ENCODE measurements at places on chromosomes 5 and 9.

DNA sequence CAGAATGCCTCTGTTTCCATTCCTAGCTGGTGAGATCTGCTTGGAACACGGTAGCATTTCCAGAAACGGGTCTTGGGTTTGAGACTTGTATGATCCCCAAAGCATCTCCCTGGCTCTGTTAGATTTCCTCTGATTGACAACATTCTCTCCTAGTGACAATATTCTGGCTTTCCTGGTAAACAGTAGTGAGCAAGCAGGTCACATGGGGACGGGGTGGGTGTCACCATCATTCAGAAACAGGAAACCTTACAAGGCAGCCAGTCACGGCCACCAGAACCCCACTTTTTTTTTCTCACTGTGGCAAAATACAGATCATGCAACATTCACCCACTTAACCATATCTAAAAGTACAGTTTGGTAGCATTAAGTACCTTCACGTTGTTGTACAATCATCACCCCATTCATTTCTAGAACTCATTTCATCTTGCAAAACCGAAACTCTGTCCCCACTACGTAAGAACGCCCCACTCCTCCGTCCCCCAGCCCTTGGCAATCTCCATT lies 90.1 kb upstream of the LMX1B start:
- no peak for DNase-seq

DNA sequence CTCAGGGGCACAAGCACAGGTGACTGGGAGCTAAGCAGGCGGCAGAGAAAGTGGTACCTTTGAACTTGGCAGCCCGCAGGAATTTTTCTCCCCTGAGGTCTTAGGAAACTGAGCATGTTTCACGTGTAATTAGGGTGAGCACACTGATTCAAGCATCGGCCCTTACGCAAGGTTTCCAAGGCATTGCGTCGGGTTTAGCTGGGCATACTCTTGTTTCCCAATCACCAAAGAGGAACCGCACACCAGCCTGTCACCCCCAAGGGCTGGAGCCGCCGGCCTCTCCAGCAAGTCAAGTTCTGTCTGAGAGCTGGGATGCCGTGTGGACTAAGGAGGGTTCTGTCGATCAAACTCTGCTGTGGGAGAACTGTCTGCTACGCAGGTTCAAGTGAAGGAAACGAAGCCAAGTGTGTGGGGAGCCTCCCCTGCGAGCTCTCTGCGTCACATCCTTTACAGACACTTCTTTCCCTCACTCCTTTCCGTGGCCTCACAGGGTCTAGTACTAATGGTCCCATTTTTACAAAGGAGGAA lies 53.0 kb downstream of the ERGIC1 start:
- DNase-seq, result no peak

- peak; percentile 47 for DNase-seq
Measured at GRCh38 chr9:134325813-134326723, at the start of gene RXRA. Gene RXRA (plus strand): TSS chr9:134326455. CDS start chr9:134326632, 177 bp downstream.

DNA sequence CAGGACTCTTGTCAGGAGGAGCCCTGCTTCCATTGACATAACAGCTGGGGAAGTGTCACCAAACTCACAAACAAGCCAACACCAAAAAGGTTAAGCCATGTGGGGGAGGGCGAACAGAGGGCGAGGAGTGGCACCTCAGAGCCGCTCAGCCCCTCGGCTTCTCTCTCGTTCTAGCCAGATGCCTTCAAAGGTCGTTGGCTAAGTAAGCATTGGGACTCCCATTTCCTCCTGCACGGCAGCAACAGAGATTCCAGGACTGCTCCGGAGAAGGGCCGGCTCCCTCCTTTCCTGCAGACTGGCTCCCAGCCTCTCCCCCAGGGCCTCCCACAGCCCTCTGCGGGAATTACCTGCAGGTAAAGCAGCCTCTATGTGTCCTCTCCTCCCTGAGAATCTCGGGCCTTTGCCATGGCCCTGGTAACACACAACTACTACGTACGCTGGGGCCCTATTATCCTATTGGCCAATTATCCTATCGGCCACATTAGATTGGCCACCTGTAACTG lies 52.1 kb upstream of the RNU6ATAC start:
- no peak for DNase-seq

- no peak for DNase-seq
Measured at GRCh38 chr5:56323505-56323904, 90.4 kb upstream of the ANKRD55 start.

- DNase-seq, result no peak
Measured at GRCh38 chr5:171682801-171683200, 102.8 kb upstream of the SMIM23 start.

- no peak for DNase-seq
Measured at GRCh38 chr9:111663301-111663823, 2.0 kb downstream of the GNG10 start.

- DNase-seq, result peak; percentile 84
Measured at GRCh38 chr9:36102742-36103495, 33.6 kb upstream of the GLIPR2 start.

- no peak for DNase-seq
Measured at GRCh38 chr5:80667384-80667783, 12.6 kb upstream of the DHFR start.

DNA sequence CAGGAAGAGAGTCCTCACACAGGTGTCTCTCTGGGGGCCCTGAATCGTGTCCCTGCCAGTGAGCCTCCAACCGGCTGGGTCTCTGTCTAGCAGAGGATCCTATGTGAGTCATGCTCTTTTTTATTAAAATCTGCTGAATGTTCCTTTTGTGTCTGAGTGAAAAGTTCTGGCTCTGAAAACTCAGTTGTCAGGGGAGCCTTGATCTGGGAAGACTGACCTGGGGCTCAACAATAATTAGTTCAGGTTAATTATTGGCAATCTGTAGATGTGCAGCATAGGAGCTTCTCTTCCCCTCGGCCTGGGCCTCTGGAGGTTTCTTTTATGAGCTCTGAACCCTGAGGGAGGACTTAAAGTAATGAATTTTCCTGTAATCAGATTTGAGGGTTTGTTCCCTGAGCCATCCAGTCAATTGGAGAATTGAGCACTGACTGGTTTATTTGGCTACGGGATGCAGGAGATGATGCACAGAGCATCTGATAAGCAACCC lies 45.2 kb downstream of the ALG2 start:
- DNase-seq, result no peak

DNA sequence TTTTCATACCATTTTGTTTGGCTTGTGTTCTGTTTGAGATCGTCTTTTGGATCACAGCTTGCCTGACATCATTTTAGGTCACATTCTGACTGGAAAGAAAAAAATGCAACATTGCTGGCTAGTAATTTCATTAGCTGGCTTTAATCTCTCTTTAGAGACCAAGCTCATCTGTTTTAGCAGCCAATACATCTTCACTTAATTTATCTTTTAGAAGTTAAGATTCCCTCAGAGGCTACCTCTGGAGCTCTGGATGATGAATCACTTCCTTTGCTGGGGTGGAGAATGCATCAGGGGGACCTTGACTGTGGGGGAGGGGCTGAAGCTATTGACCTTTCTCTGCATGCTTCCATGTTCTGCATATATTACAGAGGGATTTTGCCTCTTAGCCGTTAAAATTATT lies 181.5 kb upstream of the OTULINL start:
- DNase-seq, result no peak

DNA sequence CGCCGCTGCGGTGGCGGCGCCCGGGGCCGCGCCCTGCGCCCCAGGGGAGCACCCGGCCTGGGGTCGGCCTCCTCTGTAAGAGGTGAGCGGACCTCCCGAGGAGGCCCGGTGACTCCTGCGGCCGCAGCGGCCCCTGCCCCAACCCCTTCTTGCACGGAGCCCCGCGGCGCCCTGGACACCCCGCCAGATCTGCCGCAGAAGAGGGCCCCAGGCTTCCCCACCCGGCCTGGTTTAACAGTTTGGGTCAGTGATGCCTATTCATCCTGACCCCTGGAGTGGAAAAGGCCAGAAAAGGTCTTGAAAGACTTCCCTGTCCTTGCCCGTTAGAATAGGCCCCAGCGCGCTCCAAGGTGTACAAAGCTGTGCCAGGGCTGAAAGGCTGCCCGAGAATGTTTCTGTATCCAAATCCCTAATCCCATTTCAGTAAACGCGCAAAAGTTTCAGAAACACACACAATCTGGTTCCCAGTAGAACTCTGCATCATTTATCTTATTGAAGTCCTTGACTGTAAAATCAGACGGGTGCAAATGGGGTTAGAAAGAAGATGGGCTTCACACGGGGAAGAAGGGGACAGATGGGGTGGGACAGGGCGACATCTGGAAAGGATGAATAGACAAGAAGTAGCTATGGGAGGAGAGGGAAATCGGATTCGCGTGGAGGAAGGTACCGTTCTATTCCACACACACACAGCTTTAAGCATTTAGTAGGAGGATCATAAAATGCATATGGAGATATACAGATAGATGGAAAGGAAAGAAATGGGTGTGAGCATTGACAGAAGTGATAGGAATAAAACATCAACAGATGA lies 1.1 kb upstream of the SSBP2 start:
- no peak for DNase-seq

DNA sequence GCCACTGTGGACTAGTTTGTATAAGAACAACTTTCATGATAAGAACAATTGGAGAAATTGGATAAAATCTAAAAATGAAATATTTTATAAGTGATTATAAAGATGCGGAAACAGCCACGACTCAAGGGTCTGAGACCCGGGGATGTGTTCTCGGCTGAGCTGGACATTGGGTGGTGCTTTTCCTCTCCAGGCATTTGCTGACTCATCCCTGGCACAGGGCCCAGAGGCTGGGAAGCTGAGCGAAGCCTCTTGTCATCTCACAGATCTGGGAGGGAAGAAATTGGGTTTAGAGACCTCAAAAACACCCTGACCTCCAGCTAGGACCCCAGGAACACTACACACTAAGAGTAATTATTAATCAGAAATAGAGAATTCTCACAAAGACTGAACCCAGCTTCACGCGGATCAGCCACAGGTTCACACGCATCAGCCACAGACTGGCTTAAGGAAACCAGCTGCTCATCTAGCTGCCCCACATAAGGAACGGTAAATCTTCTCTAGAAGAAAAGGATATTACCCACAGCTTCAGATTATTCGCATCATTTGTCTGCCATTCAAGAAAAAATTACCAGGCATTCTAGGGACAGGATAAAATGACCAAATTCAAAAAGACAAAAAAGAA lies 2.8 kb upstream of the OR2V1 start:
- peak; percentile 25 for DNase-seq

DNA sequence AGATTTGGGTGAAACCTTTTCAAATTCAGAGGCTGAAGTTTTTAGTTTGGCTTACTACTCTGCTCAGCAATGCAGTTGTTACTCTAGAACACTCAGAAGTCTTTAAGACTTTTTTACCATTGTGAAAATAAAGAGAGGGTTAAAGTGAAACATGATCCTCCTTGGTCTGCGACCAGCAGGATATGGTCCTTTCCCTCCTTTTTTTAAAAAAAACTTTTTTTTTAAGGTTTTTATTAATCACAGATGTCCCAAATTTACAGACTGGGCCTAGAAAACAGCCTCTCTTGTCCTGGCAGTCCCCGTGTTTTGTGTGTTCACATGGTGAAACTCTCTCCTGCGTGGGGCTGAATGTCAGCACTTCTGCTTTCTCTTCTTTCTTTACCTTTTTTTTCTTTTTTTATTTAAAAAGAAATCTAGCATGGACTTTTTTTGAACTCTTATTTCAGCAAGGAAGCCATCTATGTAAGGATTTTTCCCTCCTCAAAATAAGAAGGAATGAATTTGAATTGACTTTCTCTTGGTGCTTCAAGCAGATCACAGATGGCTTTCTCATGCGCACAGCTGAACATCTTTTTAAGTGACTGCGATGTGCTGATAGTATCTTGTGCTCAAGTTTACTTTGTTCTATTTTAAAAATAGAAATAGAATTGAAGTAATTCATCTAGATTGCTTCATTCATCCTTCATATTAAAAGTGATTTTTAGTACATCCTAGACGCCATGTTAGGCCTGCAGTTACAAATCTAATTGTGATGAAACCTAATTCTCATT lies 128.7 kb upstream of the OTULINL start:
- DNase-seq, result no peak

GRCh38 chr9:132690696-132691095 lies 20.4 kb downstream of the GTF3C4 start:
- no peak for DNase-seq

DNA sequence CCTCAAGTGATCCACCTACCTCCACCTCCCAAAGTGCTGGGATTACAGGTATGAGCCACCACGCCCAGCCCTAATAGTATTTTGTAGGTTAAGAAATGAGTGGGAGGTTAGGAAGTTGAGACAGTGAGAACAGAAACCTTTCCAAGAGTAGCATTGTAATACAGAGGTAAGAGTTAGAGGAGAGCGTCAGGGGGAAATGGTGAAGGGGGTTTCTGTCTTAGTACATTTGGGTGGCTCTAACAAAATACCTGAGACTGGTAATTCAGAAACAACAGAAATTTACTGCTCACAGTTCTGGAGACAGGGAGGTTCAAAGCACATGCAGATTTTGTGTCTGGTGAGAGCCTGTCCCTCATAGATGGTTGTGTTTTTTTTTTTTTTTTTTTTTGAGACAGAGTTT lies 18.8 kb downstream of the SMIM3 start:
- DNase-seq, result no peak

GRCh38 chr5:93070938-93071337 lies 510.1 kb downstream of the NR2F1-AS1 start:
- peak; percentile 12 for DNase-seq

DNA sequence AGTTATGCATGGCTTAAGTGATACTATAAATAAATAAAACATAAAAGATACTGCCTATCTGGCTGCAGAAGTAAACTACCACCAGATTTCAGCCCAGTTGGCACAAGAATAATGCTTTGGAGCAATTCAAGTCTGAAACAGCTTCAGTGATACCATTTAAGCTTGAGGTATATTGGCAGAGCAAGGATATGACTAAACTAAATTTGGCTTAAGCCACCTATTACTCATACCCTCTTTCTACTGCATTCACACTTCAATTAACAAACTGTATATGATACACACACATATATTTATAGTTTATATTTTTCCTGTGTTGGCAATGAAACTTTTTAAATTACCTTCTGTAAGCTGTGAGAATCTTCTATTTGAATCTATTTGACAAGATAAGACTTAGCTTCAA lies 431.9 kb downstream of the ANXA1 start:
- no peak for DNase-seq

DNA sequence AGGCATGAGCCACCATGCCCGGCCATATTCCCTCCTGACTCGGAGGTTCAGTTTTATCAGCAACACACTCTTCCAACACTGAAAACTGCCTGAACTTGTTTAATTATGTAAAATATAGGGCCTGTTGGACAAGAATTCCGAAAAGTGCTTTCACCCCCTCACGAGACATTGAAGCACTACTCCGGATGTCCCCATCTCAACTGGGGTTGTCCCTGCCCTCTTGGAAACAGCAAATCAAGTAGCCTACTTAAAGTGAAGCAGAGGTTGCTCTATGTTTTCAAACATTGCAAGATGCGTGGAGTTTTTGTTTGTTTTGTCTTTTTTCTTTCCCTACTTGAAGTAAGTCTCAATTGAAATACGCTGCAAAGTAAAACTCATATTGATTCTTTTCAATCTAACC lies 7.6 kb downstream of the PTGER4 start:
- DNase-seq, result no peak

Data from NCI-H2029 (cell line).